ENCODE measurements at places on chromosomes 6 and 20.

- no peak for DNase-seq
Measured at GRCh38 chr20:32960849-32961731, 43.1 kb downstream of the SUN5 start.

- no peak for DNase-seq
Measured at GRCh38 chr6:169172946-169173345, 80.7 kb downstream of the THBS2 start.

GRCh38 chr6:35136185-35136584 lies 5.0 kb downstream of the TCP11 start:
- DNase-seq, result no peak

DNA sequence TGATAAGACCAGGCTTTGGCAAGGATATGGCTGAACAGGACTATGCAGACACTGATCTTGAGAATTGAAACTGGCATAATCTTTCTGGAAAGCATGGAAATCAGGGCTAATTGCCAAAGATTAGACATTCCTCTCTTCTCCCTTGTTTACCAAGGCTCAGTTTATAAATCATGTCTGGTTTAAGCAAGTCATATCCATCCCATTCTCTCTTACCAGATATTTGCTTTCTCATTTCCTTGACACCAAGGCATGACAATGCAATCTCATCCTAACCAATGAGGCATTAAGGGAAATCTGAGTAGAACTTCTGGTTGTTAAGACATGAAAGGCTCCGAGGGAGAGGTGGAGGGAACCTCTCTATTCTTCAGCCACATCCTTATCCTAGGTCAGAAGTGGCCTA lies 110.3 kb upstream of the CEP85L start:
- no peak for DNase-seq

DNA sequence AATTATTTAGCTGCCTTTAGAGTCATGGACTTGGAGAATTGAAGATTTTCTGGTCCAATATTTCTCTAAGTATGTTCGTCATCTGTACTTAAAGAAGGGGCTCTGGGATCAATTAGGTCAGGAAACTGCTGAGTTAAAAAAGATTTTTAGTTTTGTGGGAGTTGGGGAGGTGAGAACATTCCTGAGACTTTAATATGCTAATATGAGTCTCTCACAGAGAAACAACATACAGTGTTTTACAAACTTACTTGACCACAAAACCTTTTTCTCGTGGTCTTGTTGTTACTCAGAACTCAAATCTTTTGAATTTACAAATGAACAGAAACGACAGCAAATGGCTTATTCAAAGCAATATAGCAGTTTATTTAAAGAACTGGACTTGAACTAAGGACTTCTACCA lies 67.9 kb downstream of the LIN28B start:
- no peak for DNase-seq

DNA sequence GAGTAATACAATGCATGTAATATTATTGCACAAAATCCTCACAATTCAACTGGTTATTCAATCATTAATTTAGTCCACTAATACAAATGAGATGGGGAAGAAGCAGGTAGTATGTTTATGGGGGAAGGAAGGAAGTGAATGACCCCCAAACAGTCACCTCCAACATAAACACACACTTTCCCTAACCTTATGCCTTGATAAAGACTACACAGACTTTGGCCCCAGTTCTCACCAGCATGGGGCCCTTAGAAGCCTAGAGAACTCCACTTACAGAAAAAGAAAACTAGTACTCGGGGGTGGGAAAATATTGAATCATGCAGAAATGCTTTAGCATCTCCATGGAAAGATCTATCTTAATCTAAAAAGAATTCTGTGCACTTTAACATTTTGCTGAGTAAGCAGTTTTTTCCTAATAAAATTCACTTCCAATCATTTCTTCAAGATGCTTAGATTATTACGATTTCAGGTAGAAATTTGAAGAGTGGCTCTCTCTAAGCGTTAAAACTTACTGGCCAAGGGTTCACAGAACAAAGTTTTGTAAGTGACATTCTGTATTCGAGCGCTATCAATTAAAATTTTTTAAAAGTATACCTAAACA lies 18.8 kb downstream of the ARHGAP18 start:
- DNase-seq, result no peak

DNA sequence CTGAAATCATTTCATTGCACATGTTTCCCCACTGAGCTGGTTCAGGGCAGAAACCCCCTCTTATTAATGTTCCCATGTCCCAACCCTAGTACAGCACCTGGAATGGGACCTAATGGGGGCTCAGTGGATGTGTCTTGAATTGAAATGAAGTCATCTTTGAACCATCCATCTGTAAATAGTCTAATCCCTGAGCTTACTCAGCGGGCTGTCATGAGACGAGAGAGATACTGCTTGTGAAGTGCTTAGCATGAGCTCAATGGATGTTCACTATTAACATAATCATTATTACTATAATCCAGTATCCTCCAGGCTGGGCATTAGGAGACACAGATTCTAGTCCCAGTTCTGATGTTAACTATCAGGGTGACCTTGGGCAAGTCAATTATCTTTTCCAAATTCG lies 106.6 kb upstream of the LRFN2 start:
- DNase-seq, result no peak

- no peak for DNase-seq
Measured at GRCh38 chr20:43799741-43800140, 72.9 kb upstream of the GTSF1L start.

GRCh38 chr6:108561742-108562502 lies 1.2 kb downstream of the FOXO3 start:
- peak; percentile 33 for DNase-seq

DNA sequence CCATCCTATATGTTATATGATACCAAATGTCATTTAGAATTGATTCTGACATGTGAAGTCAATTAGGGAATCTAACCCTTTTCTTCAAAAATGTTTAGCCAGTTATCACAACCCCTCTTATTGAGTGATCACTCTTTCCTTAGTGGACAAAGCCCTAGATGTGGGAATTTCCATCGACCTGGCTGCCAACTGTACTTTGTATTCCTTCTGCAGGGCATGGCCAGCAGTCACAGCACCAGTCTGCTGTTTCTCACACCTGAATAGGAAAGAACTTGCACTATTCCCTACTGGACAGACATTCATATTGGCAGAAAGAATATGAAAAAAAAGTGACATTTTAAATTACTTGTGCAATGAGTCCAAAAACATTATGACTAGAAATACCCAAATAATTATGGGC lies 271.0 kb downstream of the PACRG start:
- no peak for DNase-seq

GRCh38 chr6:111265842-111266241 lies 178.5 kb downstream of the SLC16A10 start:
- DNase-seq, result no peak

GRCh38 chr6:35804996-35805736 lies at the start of gene LHFPL5:
Gene LHFPL5 (plus strand): TSS chr6:35805352. CDS start chr6:35805671, 319 bp downstream.
- peak; percentile 3 for DNase-seq

DNA sequence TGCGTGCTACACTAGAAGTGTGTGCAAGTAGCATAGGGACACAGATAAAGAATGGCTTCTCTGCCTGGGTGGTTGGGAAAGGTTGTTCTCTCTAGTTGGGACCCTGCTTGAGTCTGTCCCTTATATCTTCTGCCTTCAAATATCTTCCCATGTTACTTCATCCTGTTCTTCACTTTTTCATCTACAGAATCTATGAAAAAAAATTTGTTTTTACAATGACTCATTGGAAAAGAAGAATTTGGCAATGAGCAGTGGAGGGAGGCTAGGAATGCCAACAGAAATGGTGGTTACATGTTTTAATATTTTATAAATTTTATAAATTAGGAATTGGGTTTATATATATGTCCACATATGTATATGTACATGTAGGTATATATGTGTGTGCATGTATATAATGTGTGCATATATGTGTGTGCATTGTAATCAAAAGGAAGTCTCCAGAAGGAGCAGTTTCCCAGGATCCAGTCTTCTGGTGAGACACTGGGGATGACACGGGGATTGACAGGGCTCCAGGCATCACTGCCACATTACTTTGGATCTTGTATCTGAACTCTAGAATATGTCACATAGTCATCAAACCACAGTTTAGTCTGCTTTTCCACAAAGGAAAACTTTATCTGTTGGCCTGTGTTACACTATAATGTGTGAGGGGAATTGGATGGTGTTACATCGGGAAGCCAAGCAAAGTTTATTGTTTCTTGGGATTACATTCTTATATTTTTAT lies 75.3 kb upstream of the RIPOR2 start:
- no peak for DNase-seq

DNA sequence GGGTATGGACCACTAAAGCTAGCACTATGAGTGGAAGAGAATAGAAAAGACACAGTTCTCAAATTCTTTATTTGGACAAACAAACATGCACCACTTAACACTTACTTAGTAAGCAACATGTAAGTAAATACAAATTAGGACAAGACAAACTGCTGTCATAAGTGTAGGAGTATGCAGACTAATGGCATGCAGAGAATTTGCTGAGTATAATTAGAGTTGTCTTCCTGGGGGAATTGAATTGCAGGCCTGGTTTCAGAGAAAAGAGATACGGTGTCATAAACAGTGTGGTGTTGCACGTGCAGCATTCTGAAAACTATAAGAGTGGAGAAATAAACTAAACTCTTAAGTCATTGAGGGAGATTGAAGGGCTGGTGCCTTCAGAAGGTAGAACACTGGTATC lies 125.2 kb upstream of the EYA4 start:
- no peak for DNase-seq

DNA sequence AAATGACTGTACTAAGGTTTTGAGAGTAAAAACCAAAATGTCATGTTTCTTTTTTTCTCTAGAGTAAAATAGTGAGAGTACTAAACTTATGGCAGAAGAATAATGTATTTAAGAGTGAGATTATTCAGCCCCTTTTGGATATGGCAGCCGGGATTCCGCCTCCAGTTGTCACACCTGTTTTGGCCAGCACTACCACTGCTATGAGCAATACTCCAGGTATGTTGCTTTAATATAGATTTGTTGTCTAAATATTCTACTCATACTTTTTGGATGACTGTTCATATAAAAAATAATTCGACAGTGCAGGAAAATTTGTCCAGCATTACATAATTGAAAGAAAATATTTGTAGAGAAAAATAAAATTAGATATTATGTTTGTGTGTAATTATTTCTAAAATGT lies 59.5 kb downstream of the SCAF8 start:
- DNase-seq, result no peak

- no peak for DNase-seq
Measured at GRCh38 chr6:169640983-169641382, 60.8 kb downstream of the WDR27 start.

Data from thymus (tissue), 14 donors.